ENCODE measurements at places on chromosomes 5 and 9.

GRCh38 chr5:134944630-134945029 lies 23.1 kb upstream of the CATSPER3 start:
- DNase-seq: no peak

DNA sequence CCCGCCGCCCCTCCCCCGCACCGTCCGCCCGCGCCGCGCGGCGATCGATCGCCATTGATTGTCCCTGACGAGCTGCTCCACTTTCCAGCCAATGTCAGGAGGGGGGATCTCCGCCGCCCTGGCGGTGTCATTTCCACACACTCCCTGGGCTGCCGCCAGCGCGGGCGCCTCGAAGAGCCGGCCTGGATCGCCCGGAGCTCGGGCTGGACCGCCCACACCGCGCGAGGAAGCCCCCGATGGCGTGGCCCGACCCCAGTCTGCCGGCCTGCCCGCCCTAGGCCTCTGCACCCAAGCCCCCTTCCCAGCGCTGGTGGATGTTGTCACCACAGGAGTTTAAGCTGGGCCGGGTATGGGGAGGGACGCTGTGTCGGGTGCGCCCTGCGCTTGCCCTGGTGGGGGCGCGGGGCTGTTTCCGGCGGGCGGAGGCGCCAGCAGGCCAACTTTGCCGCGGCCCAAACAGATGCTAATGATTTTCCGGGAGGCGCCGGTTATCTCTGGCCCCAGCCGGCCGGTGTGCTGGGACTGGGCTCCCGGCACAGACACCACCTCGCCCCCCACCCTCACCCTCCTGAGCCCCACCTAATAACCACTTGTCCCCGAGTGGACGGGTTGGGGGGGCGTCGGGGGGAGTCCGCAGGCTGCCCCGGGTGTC lies 10.6 kb upstream of the CXXC5 start:
- DNase-seq: peak; percentile 82

DNA sequence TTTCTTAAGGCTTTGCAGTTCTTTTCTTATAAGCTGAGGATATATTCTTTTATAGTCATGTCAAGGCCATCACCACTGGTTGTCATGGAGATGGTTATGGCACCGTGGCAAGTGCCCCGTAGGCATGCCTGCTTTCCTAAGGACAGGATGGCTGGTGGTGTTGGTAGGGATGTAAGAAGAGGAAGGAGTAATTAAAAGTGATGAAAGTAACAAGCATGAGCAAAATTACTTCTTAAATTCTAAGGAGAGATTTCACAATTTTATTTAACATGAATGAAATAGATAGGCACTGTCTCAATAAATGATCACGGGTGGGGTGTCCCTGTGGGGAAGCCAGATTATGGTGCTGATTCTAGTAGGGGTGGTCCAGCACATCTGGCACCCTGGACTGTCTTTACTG lies 290.2 kb upstream of the KLF4 start:
- DNase-seq: no peak

DNA sequence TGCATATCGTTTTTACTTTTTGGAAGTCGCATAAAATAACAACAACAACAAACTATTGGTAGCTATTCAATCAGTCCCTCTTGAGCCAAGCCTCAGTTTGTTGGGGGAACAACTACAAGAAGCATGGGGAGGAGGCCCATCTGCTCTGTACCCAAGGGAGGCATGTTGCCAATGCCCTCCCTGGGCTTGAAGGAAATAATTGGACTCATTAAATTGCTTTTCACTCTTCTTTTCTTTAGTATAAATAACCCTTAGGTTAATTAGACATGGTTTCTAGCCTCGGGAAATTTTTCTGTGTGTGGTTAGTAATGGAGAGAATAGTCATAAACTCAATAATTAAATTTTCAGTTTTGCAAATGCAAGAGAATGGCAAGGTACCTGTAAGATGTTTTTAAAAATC lies 500.7 kb downstream of the TLE4 start:
- no peak for DNase-seq

DNA sequence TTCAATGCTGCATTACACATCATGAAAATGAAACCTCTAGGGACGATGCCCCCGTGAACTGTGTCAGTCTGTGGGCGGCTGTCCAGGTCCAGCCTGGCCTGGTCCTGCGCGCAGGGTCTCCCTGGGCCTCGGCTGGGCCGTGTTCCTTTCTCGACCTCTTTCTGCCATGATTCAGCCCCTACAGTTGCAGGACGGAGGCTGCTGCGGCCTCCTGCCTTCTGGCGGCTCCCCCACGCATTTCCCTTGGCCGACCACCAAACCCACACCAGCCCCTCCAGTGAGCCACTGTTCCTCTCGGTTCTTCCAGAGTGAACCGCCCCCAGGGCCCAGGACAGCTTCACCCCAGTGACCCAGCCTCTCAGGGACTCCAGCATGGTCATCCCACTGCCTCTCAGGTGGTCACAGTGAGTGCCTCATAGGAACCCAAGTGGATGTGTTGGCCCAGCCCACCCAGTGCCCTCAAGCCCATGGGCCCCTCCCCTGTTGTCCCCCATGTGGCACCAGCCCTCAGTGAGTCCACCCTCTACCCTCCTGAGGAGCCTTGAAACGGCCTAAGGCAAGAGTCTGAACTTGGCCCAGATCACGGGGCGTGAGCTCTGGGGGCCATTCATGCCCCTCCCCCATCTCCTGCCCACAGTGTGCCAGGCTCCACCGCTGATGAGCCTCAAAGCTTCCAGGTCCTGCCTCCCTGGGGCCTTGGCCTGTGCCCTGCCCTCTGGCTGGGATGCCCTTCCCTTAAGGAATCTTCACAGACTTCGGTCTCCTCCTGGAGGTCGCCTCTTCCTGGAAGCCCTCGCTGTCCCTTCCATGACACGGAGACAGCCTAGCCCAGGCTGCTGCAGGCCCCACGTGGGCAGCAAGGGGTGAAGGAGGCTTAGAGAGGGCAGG lies 10.0 kb upstream of the CLIC3 start:
- DNase-seq: no peak

DNA sequence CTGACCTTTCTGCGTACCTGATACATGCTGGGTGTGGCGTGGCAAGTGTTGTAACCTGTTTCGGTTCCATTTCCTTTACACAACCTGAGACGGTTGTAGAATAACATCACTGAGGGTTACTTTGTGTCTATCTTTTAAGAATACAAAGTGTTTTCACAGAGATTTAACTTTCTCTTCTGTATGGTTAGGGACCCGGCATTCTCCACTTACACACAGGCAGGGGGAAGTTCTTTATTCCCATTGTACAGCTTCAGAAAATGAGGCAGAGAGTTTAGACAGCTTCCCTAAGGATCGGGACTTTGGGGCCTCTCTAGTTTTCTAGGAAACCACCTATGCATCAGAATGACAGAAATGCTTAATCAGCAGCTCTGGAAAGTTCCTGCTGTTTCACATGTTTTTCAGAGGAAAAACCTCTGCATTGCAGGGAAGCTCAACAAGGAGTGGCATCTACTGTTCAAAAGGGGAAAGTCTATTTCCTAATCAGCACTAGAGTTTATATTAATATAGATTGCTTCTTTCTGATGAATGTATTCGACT lies 41.3 kb downstream of the CAST start:
- DNase-seq: no peak

DNA sequence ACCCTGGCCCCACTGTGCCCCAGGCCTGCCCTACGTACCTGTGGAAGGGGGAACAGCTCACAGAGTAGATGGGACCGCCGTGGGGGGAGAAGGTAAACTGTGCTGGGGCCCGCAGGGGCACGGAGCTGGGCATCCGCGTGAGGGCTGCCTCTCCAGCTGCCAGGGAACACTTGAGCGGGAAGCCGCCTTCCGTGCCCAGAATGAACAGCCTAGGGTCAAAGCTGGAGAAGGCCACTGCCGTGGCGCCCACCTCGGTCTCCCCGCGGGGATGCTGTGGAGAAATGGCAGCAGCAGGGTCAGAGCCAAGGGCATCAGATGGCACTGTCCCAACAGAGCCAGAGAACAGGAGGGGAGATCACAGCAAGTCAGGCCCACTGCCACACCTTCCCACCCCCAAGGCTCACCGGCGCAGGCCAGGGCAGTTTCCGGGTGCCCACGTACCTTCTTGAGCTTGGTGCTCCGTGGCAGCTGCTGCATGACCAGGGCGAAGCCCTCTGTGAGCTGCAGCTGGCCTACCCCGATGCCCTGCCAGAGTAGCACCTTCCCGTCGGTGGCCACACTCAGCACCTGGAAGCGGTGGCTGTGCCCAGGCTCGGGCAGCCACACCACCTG lies 21.9 kb downstream of the DYNC2I2 start:
- no peak for DNase-seq

DNA sequence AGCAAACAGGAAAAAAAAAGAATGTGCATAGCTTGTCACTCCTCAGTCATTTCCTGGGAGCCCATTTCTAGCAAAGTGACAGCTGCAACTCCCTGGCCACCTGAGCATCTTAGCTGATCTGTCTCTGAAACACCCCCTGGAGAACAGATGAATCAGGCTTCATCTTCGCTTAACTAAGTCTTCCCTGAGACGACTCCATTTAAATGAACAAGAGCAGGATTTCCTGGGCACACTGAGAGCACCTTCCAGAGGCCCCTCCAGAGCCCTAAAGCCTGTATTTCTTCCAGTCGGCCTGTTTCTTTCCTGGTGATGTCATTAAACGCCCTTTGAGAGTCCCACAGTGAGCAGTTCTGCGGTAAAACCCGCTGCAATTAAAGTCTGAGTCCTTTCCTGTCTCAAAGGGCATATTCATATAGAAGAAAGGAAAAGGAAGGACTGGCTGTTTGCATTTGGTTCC lies 13.9 kb downstream of the TGFBI start:
- DNase-seq: peak; percentile 71

GRCh38 chr9:74666625-74667316 lies 169.6 kb downstream of the RORB start:
- no peak for DNase-seq

DNA sequence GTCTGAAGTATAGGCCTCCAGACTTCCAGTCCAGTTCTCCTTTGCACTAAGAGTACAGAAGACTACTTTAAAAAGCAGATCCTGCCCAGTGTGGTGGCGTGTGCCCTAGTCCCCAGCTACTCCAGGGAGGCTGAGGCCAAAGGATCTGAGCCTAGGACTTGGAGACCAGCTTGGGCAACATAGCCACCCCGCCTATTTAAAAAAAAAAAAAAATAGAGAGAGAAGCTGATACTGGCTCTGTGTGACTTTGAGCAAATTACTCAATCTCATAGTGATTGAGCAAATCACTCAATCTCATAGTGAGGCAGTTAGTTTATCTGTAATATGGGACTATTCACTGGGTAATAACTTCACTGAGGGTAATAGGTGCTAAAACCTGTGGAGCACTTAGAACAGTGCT lies 43.6 kb upstream of the KDM4C start:
- DNase-seq: no peak

GRCh38 chr9:28707616-28708015 lies 1134.3 kb upstream of the C9orf72 start:
- DNase-seq: no peak

GRCh38 chr5:18069790-18070189 lies 435.5 kb downstream of the TAF11L14 start:
- no peak for DNase-seq

GRCh38 chr9:5872511-5872910 lies 18.2 kb upstream of the MLANA start:
- DNase-seq: no peak

DNA sequence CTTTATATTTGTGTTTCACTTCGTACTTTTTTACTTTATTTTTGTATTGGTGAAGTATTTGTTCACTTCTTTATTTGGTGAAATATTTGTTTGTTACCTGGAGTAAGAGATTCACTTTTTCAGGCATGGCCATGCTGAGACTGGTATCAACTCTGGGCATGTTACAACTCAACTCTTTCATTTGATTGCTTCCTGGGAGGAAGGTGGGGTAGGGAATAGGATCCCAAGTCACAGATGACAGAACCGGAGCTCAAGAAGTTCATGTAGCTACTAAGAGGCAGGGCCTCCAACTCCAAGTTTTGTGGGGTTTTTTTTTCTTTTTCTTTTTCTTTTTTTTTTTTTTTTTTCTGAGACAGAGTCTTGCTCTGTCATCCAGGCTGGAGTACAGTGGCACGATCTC lies 6.1 kb upstream of the ADGRD2 start:
- no peak for DNase-seq

GRCh38 chr5:134371834-134372340 lies 518 bp downstream of the UBE2B start:
- peak; percentile 14 for DNase-seq

DNA sequence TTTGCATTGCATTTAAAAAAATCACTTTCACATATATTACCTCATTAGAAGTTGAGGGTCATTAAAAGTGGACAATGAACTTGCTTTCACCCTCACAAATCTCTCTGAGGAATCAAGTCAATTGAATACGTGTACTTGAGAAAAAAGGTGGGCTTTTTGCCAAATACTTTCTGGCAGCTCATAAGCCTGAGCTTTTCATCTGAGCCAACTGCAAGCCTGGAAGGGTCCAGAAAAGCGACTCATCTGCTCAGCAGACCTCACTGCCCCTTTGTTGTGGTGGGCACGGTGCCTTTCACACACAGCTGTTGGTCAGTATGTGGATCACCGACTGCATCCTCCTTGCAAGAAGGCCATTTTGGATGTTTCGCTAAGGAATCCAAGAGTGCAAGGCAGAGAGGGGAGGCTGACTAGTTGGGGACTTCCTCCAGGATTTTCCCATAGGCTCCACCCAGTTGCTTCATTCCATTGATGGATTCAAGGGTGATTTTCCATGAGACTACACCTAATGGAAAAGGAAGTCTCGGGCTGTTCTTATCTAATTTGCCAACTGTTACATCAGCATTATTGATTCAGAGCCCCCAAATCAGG lies 564.7 kb downstream of the PDE4D start:
- peak; percentile 79 for DNase-seq

DNA sequence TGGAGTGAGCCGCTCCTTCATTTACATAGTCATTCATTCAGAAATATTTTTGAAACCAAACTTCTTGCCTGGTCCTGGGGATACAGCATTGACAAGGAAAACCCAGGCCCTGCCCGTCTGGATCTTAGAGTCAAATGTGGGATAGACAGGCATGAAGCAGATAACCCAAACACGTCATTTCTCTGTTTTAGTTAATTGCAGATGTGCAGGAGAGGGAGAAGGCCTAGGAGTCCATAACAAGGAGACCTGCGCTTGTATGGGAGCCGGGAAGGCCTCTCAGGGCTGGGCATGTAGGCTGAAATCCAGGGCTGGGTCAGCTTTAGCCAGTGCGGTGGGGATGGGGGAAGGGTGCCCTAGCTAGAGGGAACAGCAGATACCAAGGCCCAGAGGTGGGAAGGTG lies 43.3 kb downstream of the PRRX2 start:
- DNase-seq: peak; percentile 59

DNA sequence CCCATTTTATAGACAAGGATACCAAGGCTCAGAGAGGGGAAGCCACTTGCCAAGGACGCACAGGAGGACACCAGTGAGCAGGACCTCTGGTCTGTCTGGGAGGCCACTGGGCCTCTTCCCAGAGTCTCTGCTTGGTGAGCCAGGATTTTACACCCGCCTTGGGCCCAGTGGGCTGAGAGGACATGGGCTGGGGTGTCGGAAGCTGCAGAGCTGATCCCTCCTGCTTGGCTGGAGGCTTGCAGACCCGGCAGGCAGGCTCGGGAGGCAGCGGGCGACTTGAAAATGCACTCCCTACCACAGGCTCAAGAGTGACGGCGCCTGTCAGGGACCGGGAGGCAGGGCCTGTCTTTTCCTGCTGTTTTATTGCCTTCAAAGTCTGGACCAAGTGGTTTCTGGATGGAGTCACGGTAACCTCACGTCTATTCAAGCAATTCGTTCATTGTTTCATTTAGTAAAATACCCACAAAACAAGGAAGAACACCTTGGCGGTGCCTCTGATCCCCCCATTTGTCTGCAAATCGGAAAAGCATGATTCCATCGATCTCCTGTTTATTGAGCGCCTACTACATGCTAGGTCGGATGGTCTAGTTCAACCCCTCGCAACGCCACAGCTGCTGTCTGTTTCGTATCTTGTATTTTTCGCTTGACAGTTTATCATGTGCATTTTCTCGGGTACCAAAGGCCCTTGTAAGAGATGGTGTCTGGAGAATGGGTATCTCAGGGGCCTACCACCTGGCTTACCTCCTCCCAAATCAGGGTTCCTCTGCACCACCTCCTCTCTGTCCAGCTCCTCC lies 108.1 kb upstream of the IER5L start:
- DNase-seq: no peak
